ENCODE measurements at places on chromosomes 4 and X. TPM values are rescaled to one million over a fixed set of nuclear protein-coding genes. Genes with fewer than 3 reads are reported as not detected.

TRPC5OS gene
- not detected for polyA plus RNA-seq

SATL1 gene
- 1.1 TPM for polyA plus RNA-seq

SMIM10L2A gene
- 12.8 TPM for polyA plus RNA-seq

FATE1 gene
- not detected for polyA plus RNA-seq

PROM1 gene
- polyA plus RNA-seq = 1.3 TPM

KLHL4 gene
- 33.3 TPM for polyA plus RNA-seq

APBB2 gene
- polyA plus RNA-seq = 9.9 TPM

ASB9 gene
- 0.67 TPM for polyA plus RNA-seq

ENPP6 gene
- not detected for polyA plus RNA-seq

NKX6-1 gene
- not detected for polyA plus RNA-seq

RNF128 gene
- polyA plus RNA-seq = 0.72 TPM

TRIML2 gene
- polyA plus RNA-seq = not detected

SMARCA5 gene
- 45.3 TPM for polyA plus RNA-seq

CABS1 gene
- 0.55 TPM for polyA plus RNA-seq

RPS6KA6 gene
- polyA plus RNA-seq = 1.4 TPM

STARD8 gene
- polyA plus RNA-seq = 0.91 TPM

PFKFB1 gene
- polyA plus RNA-seq = 0.15 TPM

PLP2 gene
- 34.6 TPM for polyA plus RNA-seq

C4orf51 gene
- not detected for polyA plus RNA-seq

NPFFR2 gene
- 34.1 TPM for polyA plus RNA-seq

TIGD2 gene
- 5.4 TPM for polyA plus RNA-seq

USP46 gene
- polyA plus RNA-seq = 23.5 TPM

Data from cardiac muscle cell (in vitro differentiated cells and primary cell).